ENCODE measurements at places on chromosomes 3 and 15.

- DNase-seq, result no peak
Measured at GRCh38 chr3:126112531-126113237, 28.8 kb upstream of the SLC41A3 start.

DNA sequence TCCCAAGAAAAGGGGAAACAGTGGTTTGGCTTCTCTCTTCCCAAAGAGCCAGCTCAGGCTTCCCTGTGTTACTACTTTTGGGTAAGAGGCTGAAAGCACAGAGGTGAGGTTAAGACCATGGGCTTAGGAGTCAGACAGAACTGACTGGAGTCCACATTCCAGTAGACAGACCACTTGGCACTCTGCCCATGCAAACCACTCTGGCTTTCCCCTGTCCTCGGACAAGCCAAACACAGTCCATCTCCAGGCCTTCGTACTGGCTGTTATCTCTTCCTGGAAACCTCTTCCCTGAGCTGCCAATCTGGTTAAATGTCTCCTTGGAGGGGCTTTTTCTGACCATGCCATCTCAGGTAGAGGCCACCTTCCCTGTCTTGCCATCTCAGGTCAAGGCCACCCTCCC is 53.1 kb upstream of the FAM3D start:
- no peak for DNase-seq

DNA sequence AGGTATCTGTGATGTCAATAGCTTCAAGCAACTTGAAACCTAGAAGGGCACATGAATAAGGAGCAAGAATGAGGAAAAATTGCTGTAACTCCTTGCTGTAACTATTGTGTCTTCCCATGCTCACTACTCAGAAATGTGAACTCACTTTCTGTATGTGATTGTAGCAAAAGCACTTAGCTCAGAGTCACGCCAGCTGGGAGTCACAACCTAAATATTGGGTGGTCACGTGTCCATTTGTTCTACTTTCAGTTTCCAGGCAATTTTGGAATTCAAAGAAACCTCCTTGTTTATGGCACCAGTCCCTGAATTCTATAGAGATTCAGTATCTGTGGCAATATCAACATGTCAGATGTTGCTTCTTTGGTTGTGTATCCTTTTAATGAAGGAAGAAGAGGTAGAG is 241.6 kb upstream of the AZI2 start:
- no peak for DNase-seq

- no peak for DNase-seq
Measured at GRCh38 chr3:127221037-127221436, 28.1 kb downstream of the PRR23E start.
